B cell (primary cell): ENCODE measurements at places on chromosomes 16 and 17.

- DNase-seq, result no peak
Observed at GRCh38 chr17:52170963-52171572, 12.6 kb upstream of the CA10 start.

DNA sequence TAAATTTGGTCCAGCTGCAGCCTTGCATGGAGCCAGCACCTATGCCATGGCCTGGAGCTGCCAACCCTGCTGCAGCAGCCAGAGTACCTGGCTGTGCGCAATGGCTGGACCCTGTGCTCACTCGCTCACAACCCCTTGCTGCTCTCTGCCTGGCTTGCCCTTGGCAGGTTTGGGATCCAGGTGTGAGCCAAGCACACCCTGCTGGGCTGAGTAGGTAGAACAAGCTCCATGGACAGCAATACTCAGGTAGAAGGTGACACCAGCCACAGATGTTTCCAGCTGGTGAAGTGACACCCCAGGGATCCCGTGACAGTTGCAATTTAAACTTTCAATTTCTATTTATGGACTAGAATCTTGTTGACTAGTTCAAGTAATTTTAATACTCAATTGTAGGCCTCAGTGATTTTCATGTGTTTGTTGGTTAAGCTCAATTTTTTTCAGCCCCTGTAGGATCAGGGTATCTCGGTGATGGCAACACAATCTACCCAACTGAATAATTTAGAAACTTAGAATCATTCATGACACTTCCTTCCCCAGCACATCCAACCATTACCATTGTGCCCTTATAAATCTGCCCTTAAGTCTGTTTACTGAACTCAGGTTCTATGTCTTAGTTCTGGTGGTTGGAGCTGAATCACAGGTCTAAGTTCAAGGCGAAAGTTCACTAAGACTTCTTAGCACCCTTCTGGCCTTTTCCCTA lies 480.0 kb downstream of the PMP22 start:
- DNase-seq, result peak; percentile 25

DNA sequence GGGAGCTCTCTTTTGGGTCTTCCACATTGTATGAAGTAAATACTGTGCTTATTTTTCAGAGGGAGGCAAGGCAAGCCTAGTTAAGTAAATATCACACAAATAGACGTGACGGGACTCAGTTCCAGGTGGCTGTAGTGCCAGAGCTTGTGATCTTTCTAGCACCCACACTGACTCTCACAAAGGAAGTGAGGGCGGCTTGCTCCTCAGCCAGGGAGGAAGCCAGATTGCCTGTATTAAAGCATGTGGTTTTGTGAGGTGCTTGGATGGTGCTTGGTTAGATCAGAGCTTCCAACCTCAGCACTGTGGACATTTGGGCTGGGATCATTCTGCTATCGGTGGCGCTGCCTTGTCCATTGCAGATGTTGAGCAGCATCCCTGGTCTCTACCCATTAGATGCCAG lies 80.1 kb downstream of the VAT1L start:
- DNase-seq, result no peak

GRCh38 chr17:76208120-76208519 lies 32.2 kb downstream of the RNF157 start:
- DNase-seq, result no peak

GRCh38 chr17:57404073-57404472 lies 147.8 kb downstream of the MSI2 start:
- DNase-seq, result no peak

DNA sequence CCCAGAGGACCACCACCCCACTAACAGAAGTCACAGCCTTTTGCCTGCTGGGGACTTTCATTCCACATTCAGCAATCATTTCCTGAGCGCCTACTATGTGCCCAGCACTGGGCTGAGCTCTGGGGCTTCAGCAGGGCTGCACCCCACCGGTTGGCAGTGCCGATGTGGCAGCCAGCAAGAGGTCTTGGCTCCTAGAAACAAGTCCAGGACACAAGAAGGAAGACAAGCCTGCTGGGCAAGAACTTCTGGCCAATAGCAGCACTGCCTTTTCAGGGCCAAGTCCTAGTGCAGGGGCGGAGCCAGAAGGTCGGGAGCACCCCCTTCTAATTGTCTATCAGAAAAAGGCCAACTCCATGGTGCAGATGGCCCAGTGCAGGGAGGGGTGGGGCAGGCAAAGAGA lies 13.0 kb upstream of the HOXB9 start:
- DNase-seq, result no peak
